Esophagus squamous epithelium (tissue), 5 donors: ENCODE measurements at places on chromosomes 5 and 9.

- no peak for DNase-seq
These were observed 39.2 kb downstream of the FAXDC2 start for GRCh38 chr5:154811239-154811638.

DNA sequence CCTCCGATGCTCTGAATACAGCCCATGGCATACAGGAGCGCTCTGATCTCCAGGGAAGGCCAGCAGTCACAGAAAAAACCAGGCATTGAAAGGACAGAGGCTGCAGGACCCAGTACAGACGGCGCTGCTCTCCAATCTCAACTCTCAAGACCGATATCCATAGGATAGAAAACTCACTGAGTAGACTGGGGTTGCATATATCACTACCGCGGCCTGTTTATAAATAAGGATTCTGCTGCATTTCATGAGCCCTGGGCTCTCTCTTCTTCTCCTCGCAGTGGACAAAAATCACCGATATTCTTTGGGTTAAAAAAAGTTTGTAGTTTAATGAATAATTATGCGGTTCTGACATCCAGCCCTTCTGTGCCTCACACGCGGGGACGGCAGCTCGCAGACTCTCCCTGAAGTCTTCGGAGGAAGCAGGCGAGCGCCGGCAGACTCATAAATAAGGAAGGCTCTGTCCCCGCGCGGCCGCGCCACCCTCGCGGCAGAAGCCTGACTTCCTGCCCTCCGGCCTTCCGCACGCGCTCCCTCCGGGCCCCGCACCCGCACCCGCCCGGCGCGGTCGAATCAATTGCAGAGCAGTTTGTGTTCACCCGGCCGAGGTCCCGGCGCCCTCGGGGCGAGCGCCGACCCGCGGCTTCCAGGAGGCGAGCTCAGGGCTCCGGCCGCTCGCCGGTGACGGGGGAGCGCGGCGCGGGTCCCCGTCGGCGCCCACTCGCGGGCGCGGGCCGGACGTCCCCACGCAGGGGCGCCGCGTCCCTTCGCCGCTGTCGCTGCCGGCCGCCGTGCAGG, at the start of gene FAM78A:
Gene FAM78A (minus strand): TSS at position 417 of the 795 bp plus-strand sequence. CDS start 331 bp downstream, at position 86.
- no peak for DNase-seq

DNA sequence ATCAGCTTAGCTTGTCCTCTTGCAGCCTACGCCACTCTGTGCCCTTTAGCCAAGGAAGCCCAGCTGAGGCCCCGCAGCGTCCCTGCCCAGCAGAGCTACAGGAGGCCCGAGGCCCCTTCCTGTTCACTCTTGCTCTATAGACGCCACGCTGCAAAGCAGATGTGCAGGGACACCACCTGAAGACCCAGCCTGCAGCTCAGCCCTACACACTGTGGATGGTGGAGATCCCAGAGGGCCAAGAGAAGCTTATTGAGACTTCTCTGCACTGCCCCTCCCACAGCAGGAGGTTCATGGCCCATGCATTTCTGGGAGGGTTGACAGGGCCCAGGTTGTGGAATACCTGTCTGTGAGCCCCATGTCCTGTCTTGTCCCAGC, 33.6 kb downstream of the IRF1 start:
- DNase-seq = no peak

- DNase-seq = no peak
These were observed 54.7 kb downstream of the PLK2 start for GRCh38 chr5:58405175-58405574.

DNA sequence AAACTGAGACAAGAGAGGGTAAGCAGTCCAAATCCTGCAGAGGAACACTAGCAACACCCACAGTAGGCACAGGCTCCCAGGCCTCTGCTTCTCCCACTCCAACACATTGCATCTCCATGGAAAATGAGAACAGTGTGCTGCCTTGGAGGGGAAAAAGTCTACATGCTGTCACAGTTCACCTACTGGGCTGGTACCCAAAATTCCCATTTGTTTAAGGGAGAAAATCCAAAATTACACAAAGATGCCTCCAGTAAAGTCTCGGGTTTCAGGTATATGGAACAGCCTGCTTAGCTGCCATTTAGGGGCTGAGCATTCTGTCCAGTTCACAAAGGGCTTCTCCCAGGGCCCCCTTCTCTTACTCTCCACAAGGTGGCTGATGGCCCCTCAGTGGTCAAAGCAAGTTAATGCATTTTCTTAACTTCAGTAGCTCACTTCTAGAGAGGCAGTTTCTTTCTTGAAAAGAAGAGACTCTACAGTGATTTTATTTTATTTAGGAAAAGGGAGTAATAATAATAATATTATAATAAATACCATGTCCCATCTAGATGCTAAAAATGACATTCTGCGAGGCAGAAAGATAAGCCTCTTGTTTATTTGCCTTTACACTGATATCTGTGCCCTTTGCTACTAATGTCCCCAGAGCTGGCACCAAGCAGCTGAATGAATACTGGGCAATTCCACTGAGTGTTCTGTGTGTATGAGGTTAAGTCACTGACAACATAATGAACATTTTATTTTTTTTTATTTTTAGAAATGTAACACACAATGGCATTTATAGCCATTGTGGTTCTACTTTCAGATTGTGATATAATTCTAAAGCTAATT, 89.4 kb downstream of the RGS7BP start:
- no peak for DNase-seq

DNA sequence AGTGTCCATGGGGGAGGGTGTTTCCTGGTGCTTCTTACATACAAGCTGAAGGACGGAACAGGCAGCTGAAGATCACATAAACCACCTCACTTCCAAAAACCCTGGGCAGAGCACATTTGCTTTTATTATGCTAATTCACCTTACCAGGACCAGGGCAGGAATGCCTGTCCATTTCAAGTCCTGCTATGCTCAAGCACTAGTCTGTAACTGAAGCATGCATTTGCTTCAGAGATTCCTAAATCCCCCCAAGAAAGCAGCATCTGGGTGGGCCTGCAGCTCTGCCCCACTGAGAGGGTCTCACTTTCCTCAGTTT, 9.4 kb upstream of the NACC2 start:
- DNase-seq = no peak

GRCh38 chr5:9140711-9141110, 405.2 kb downstream of the SEMA5A start:
- no peak for DNase-seq

DNA sequence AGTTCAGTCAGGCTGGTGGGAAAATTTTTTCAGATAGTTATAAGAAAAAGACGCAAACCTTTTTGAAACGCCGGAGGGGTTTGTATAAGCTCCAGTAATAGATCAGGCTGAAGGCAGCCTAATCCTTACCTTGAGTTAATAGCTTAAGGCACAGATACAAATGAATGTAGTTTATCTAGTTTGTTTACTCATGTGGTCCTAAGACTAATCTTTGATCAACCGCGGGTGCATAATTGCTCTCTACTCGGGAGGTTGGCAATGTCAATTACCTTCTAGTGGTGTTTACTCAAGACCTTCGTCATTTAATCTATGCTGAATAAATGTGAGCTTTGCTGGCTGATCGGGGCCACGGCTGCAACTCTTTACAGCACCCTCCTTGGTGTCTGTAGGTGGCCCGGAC, 665 bp upstream of the INSL4 start:
- DNase-seq = no peak

- DNase-seq = no peak
These were observed 98.9 kb downstream of the USP20 start for GRCh38 chr9:129934041-129934591.

GRCh38 chr5:133715616-133716015, 103.3 kb upstream of the FSTL4 start:
- DNase-seq = no peak

DNA sequence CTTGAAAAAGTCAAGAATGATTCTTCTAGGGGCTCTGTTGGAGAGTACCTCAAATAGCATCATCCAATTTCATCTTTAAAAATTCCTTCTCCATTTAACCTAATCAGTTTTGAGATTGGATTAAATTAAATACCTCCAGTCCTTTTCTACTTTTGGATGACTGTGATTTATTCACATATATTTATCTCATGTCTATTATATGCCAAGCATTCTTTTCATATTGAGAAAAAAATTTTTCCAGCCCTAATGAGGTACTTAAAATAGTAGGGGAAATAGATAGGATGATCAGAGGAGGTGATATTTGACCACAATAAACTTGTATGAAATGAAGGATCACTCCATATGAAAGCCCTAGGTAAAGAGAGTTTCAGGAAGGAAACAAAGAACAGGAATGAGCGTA, 250.1 kb downstream of the MAT2B start:
- no peak for DNase-seq

DNA sequence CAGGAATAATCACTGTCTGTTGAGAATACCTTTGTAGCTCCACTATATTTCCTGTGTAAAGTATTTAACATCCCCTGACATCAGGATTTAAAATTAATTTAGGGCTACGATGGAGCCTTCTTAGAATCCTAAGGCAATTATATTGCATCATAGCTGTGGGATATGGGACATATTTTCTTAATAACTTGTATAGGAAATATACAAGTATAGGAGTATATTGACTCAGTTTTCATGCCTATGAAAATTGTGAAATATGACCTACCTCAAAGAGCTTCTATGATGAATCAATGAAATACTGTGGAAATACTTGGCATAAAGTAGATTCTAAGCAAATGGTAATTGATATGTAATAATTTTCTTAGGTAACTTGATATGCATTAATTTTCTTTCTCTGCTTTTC, 221.0 kb upstream of the KLF4 start:
- no peak for DNase-seq

DNA sequence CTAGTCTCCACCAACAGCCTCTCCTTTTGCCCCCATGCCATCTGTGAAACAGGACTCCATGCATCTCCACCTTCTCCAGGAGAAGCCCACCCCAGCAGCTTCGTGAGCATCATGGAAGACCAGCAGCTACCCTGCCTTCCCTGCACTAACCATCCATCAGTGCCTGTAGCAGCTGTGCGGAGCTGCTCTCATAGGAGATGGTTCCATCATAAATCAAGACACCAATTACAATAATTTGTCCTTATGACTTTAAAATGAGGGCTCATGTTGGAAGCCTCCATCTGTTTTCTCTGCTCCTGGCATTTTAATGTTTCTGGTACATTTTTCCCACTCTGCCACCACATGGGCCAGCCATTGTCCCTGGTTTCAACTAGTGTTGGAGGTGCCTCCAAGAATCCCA, 69.9 kb downstream of the FGF1 start:
- no peak for DNase-seq

DNA sequence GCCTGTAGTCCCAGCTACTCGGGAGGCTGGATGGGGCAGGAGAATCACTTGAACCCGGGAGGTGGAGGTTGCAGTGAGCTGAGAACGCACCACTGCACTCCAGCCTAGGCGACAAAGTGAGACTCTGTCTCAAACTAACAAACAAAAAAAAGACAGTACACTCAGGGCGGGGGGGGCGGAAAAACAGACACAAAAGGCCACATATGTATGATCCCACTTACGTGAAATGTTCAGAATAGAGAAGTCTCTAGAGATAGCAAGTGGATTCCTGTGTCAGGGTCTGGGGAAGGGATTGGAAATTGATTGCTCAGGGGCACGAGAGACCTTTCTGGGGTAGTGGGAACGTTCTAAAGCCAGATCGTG, 9.0 kb upstream of the LCN1 start:
- DNase-seq = no peak

DNA sequence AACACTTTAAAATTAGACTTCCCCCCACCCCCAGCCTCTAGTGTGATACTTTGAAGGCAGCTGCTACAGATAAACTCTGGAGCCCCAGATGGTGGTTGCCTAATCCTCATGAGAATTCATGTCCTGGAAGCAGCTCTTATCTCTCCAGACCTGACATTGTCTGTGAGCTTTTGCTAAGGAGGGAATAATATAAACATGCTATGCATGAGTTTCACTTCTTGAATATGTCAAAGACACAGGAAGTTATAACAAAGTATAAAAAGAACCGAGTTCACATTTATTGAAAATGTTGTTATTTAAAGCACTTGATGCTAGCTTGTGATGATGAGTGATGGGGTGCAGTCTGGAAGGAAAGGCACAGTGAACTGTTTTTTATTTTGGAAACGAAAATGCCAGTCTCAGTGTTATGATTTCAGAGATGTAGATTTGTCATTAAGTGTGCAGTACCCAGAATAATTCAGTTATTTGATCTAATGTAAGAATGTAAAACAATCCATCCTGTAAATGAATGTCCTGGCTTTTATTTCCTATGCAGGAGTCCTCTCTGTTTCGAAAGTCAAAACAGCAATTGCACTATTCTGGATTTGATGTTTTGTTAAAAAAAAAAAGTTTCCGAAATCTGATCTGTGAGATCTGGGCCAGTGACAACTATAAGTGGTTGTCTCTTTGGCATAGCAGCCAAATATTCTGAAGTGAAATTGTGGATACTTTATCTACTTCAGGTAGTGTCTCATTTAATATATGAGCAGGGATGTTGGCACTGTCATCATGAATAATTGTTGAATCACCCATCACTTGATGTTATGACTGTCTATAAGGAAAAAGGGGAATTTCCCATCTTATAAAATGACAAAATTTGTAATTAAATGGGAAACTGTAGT, 77.0 kb downstream of the ZCCHC7 start:
- no peak for DNase-seq

GRCh38 chr9:102631559-102631958, 363.6 kb upstream of the CYLC2 start:
- no peak for DNase-seq

- no peak for DNase-seq
These were observed 50.6 kb downstream of the IRX2 start for GRCh38 chr5:2700876-2701275.

GRCh38 chr9:118321788-118322187, 617.6 kb downstream of the TLR4 start:
- no peak for DNase-seq

- DNase-seq = no peak
These were observed 332.0 kb downstream of the MLLT3 start for GRCh38 chr9:20290257-20290656.

DNA sequence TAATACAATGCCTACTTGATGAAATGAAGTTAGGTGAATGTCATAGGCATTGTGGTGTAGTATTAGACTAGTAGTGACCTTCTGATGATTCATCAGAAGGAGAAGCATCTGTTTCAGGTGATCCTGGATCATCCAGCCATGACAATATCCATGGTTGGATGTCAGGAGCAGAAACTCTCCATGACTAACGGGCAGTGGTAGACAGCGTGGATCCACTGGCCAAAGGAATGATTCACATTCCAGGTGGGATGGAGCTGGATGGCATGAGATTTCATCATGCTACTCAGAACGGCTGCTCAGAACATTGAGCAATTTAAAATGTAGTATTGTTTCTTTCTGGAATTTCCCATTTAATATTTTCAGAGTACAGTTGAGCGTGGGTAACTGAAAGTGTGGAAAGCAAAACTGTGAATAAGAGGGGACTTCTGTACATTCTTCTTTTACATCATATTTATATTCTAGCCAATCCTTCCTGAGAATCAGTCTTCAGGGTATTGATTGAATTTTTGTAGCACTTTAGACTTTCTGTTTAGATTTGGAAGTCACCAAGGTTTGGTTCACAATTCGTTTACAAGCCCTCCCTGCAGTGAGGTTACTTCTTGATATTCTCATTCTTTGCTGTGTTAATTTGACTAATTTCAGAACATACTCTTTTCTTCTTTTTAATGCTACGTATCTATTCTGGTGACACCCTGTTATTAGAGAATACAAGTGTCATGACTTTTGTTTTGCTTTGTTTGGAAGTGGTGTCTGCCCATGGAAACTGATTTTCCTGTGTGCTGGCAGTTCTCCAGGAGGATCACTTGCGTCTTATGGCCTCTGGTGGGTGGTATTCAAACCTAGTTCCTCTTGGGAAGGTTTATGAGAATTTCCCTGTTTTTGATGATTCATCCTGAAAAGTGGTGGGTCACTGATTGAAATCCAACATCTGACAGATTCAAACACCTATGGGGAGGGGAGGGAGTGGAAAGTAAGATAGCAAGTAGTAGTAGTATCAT, 12.2 kb upstream of the CLINT1 start:
- DNase-seq = no peak
